ENCODE measurements at places on chromosomes 2 and 18.

DNA sequence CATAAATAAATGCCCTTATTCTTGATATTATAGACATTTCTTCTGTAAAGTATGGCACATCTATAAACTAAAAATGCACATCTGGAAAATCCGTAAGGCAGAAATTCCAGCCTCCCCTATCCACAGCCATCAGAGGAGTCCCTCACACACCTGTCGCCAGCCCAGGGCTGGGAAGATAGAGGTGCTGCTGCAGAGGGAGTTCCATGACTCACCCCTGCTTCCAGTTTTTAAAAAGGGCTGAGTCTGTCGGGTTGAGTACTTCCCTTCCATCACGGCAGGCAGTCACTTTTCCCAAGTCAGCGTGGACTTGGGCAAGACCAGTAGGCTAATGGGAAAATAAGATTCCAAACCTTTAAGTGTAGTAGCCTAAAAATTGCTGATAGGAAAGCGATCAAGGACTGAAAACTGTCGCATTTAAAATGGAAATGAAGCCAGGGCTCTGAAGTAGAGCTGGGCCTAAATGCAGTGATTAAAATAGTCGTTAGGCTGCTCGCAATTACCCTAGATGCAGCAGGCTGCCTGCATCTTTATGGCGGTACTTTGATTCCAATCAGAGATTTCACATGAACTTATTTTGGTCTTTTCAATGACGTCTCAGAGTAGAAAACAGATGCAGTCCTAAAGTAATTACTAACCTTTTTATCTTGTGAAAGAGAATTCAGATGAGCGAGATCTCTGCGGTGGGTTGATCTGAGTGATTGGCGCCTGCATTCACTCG lies 280.5 kb downstream of the AGAP1 start:
- no peak for DNase-seq

- no peak for DNase-seq
These were observed 389.7 kb upstream of the ATP5MC3 start for GRCh38 chr2:175571078-175571653.

GRCh38 chr18:6441200-6441599 lies 26.5 kb upstream of the L3MBTL4 start:
- DNase-seq: no peak

DNA sequence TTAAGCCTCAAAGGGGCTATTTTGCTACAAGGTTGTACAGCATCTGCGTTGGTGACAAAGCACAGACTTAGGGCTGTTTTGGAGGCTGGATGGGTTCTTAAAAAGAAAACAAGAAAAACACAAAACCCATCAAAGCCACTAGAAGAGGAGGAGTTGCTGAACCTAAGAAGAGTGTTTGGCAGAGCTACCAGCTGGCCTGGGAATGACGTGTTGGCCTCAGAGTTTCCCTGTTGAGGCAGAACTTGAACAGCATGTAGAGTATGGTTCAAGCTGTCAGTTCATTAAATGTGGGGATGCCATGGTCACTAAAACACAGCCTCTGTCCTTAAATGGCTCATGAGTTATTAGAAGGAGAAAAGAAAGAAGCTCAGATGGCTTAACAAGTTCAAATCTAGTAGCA lies 162.5 kb downstream of the TTC32 start:
- no peak for DNase-seq

GRCh38 chr2:147538821-147539220 lies 306.0 kb upstream of the ACVR2A start:
- DNase-seq: no peak

- no peak for DNase-seq
These were observed 63.9 kb downstream of the COMMD1 start for GRCh38 chr2:61969376-61969775.

GRCh38 chr18:10965119-10965518 lies 184.2 kb downstream of the PIEZO2 start:
- DNase-seq: no peak

GRCh38 chr2:156189584-156189983 lies 142.9 kb downstream of the NR4A2 start:
- no peak for DNase-seq

DNA sequence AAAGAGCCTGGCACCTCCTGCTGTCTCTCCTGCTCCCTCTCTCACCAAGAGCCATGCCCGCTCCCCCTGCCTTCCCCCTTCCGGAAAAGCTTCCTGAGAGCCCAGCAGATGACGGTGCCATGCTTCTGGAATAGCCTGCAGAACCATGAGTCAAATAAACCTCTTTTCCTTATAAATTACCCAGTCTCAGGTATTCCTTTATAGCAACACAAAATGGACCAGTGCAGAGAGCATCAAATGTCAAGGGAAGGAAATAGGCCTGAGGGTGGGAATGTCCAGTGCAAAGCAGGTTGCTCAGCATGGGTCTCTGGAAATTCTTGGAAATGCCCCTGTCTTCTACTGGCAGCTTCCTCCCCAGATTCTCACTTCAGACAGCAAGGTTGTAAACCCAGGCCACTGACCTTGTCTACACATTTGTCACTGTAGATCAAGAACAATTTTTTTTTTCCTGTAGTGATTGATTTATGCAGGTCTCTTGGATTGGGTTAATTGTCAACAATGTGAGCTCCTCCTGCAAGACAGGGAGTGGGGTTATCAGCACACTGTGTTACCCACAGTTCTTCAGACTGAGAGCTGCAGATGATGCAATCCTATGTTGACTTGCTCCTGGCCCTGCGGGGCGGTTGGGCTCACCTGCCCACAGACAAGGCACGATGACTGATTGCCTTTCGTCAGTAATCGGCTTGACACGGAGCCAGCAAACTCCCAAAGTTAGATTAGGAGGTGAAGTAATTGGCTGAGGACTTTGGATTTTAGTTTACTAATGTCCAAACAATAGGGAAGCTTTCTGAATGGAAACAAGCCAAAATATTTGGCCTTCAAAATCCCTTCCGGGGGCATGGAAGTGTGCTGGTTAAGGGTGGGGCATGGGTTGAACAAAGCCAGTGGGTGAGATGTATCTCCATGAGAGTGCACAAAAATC lies 5.4 kb upstream of the BOD1L2 start:
- no peak for DNase-seq

DNA sequence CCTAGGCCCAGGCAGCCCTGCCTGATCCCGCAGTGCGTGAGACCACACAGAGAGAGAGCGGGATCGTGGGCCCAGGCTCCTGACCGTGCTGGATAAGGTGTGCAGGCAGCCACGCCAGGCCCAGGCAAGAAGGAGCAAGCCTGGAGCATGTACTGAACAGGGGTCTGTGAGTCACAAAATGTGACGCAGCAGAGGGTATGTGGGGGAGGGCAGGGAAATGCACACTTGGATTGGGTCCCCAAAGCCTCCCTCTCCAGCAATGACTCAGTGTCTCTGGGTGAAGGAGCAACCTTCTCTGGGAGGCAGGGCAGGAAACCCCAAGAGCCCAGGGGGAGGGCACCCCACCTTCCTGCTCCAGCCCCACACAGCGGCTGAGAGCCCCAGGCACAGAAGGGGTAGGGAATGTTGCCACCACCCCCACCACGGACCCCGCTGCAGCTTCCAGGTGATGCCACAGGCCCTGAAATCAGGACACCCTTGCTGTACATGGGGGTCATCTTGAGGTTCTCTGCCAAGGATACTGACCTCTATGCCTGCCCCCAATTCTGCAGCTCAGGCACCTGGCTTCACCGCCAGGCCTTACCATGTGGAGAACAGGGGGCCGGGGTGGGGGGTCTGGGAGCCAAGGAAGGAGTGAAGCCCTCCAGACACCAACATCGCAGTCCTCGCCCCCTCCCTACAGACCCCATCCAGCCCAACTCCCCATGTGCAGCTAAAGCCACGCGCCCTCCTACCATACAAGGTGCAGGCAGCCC lies 1.3 kb upstream of the GPC1 start:
- DNase-seq: no peak

DNA sequence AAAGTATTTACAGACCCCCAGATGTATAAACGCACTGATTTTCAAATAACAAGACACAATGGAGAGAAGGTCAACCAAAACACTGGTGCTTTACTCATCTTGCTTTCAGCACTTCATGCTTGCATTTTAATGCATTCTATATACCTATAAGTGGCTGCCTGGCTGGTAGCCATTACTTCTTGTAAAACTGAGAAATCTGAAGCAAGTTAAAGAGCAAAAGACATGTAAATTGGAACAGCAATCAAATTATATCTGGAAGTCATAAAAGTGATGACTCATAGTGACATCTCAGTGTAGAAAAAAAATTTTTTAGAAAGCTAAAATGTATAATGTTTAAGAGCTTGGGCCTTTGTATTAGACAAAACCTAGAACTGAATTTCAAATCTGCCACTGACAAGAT lies 106.2 kb downstream of the CCDC141 start:
- DNase-seq: no peak

GRCh38 chr2:30932870-30933269 lies 125.6 kb upstream of the CAPN13 start:
- no peak for DNase-seq

DNA sequence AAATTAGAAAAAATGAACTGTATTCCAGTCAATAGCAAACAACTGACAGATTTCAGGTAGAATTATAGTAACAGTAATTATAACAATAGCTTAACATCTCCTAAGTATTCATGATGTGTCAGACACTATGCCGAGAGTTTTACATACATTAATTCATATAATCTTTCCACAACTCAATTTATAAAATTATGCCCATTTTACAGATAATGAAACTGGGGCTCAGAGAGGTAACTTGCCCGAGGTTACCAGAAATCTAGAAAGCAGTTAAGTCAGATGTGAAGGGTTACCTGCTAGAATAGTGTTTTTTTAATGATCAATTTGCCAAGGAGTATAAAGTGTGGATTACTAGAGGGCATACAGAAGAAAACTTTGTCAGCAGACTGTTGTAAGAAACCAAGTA lies 12.2 kb downstream of the NBAS start:
- no peak for DNase-seq

Data from stimulated activated CD4-positive, alpha-beta T cell treated with anti-CD3 and anti-CD28 coated beads, Interleukin-1b, Interleukin-23, amount 100 ng/mL, for 4 hours (primary cell).